Fibroblast of mammary gland (primary cell): ENCODE measurements at places on chromosomes 4 and X.

GRCh38 chr4:3802571-3803474 is 36.6 kb downstream of the ADRA2C start:
- no peak for DNase-seq

- no peak for DNase-seq
Observed at GRCh38 chr4:66929748-66930147, 615.6 kb downstream of the CENPC start.

DNA sequence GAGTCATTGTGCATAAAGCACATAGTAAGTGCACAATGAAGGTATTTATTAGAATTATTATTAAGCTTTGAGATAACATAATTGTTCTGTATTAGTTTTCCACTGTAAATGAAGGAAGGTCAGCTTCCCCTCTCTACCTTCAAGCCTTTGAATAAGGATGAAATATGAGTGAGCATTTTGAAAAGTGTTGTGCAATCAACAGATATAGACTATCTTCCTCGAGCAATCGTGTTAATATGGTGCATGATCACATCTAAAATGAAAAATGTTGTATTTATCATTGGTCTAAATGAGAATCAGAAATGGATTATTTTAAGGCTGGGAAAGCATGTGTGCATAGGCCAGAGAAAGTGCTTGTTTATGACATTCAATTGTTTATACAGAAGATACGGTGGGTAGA is 1474.6 kb upstream of the TENM3 start:
- no peak for DNase-seq

DNA sequence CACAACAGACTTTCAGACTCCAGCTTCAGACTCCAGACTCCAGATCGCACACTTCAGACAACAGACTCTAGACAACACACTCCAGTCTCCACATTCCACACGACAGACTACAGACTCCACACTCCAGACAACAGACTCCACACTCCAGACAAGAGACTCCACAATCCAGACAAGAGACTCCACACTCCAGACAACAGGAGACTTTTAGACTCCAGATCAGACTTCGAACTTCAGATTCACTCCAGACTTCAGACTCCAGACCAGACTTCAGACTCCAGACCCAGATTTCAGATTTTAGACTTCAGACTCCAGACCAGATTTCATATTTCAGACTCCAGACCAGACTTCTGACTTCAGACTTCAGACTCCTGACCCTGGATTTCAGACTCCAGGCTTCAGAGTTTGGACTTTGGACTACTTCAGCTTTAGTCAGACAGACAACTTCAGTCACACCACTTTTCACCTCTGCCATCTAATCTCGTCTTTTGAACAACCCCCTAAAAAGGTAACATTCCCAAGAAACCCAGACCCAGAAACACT is 29.0 kb upstream of the TLR2 start:
- DNase-seq = no peak

DNA sequence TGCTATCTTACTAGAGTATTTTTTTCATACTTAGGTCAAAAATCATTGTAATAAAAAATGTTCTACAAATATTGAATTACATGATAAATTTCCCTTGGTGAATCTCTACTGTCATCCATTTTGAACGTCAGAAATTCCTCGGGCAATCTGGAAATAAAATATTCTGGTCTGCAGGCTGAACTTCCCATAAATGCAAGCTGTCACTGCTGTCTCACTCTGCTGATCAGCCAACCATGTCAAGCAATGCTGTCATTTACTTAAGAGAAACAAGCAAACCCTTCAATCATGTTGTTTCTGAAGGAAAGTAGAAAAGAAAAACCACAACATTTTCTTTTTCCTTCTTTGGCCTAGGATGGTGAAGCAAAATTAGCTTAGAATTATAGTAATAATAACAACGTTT is 514.2 kb upstream of the GALNT7 start:
- no peak for DNase-seq

DNA sequence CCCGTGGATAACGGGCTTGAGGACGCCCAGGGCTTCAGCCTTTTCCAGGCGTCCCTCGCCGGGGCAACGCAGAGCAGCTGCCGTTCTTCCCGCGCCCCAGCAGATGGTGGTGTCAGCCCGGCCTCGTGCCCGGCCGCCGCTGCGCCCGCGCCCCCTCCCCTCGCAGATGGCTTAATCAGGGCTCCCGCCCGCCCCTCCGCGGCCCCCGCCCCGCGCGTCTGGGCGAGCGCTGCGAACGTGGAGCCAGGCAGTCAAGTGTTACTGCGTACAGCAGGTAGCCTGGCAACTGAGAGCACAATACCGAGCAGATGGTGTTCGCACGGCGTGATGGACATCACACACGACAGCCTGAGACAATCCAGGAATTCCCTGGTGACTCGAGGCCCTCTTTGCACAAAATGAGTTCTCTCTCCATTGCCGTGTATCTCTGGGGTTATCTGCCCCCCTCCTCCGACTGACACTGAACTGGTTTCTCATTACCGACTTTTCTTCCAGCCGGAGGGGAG is 69.3 kb downstream of the MGST2 start:
- DNase-seq = peak; percentile 48

GRCh38 chrX:107272431-107272921 is 66.1 kb downstream of the DNAAF6 start:
- DNase-seq = peak; percentile 2

DNA sequence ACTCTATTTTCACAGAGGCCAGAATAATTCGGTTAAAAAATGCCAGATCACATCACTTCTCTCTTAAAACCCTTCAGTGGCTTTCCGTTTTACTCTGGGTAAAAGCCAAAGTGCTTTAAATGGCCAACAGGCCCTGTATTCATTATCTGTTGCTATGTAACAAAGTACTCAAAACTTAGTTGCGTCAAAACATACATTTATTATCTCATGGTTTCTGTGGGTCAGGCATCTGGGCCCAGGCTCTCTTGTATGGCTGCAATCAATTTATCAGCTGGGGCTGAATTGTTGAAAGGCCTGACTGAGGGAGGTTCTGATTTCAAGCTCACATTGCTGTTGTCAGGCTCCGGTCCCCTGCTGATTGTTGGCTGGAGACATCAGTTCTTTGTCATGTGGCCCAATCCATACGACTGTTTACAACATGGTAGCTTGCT is 72.7 kb upstream of the H2AZ1 start:
- DNase-seq = peak; percentile 8

DNA sequence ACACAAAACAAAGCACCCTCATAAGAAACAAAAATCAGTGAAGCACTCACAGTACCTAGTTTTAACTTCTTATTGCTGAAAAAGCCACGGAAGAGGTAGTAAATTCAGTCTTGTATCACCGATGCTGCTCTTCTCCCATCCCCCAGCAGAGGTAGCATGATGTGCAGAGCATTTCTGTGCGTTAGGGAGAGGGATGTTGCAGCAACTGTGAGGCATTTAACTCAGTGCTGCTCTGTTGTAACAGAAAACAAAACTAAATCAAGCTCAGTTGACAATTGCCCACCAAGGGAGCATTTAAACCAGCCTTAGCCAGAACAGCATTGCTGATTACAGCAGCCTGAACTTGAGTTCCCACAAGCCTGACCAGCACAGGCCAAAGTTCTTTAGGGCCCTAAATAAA is 1279.7 kb upstream of the ADGRL3 start:
- no peak for DNase-seq

DNA sequence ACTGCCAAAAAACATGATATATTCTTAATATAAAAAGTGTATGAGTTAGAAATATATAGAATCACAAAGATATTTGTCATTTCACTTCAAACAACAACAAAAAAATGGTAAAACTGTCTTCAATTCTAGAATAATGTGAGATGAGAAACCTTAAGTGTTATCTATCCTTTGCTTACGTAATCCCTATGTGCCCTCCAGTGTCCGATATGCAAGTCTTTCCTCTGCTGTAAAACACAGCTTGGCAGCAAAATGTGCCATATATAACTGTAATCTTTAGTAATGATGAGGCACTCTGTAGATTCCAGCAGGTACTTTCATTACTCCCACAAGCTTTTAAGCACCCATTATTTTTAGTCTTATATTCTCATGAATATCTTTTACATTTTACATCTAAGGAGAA is 555.1 kb upstream of the FRG1 start:
- no peak for DNase-seq

DNA sequence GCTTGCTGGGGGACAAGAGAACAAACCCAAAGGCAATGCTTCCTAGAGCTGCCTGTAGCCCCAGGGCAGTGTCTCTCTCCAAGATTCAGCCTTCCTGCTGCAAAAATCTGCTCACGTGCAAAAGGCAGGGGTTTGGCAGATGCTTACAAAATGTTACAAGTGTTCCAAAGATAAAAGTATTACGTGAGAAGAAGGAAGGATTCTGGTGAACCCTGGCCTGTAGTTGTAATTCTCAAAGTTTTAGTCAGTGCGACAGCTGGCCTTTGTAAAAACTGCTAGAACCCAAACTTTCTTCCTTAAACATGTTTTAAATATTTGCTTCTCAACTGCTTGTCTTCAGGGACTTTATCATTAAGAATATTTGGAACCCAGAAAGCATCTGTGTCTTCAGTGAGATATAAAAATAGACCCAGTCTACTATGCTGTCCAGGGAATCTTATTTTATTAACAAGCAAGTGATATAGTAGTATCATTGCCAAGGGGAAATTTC is 232.3 kb downstream of the FRMPD4 start:
- peak; percentile 70 for DNase-seq

DNA sequence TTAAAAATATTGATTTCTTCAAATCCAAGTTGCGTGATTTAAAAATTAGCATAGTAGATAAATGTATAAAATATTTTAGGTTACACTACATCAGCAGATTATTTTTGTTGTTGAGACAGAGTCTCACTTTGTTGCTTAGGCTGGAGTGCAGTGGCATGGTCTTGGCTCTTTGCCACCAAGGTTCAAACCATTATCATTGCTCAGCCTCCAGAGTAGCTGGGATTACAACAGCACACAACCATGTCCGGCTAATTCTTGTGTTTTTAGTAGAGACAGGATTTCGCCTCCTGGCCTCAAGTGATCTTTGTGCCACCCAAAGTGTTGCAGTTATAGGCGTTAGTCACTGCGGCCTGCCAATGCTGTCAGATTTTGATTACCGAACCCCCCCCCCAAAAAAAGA is 1390.5 kb upstream of the TENM3 start:
- no peak for DNase-seq

DNA sequence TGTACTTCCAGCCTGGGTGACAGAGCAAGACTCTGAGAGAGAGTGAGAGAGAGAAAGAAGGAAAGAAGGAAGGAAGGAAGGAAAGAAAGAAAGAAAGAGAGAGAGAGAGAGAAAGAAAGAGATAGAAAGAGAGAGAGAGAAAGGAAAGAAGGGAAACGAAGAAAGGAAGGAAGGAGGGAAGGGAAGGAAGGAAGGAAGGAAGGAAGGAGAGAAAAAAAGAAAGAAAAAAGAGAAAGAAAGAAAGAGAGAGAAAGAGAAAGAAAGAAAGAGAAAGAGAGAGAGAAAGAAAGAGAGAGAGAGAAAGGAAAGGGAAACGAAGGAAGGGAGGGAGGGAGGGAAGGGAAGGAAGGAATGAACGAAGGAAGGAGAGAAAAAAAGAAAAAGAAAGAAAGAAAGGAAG is 238.6 kb downstream of the ASMT start:
- no peak for DNase-seq
